ENCODE measurements at places on chromosomes 7 and 10.

GRCh38 chr7:128405471-128406313, 4.1 kb downstream of the IMPDH1 start:
- no peak for DNase-seq

- DNase-seq, result no peak
These were observed 114.1 kb downstream of the ABCA13 start for GRCh38 chr7:48285373-48285772.

- no peak for DNase-seq
These were observed 34.6 kb upstream of the GLCCI1 start for GRCh38 chr7:7933915-7934526.

- no peak for DNase-seq
These were observed 106.3 kb downstream of the WNT2 start for GRCh38 chr7:117216436-117217069.

DNA sequence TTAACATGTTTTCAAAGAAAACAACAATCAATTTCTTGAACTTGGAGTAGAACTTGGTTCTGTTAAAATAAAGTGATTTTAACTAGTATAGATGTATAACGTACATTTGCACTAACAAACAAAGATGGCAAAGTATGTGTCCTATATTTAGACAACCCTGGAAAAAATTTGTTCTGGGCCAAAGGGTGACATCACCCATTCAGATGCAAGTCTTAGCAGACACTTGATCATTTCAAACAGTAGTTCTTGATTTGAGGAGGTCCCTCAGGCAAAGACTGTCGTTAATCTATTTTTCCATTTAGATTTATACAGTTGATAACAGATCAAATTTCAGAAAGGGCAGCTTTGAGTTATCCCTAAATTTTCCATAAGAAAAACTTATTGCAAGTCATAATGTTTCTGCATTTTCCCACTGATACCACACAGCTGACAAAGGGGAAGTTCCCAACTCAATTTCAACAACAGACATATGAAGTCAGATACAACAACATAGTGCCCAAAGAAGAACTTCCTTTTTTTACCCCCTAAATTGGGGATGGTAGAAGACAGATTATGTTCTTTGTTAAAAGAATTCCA, 5.2 kb downstream of the NMT2 start:
- no peak for DNase-seq

DNA sequence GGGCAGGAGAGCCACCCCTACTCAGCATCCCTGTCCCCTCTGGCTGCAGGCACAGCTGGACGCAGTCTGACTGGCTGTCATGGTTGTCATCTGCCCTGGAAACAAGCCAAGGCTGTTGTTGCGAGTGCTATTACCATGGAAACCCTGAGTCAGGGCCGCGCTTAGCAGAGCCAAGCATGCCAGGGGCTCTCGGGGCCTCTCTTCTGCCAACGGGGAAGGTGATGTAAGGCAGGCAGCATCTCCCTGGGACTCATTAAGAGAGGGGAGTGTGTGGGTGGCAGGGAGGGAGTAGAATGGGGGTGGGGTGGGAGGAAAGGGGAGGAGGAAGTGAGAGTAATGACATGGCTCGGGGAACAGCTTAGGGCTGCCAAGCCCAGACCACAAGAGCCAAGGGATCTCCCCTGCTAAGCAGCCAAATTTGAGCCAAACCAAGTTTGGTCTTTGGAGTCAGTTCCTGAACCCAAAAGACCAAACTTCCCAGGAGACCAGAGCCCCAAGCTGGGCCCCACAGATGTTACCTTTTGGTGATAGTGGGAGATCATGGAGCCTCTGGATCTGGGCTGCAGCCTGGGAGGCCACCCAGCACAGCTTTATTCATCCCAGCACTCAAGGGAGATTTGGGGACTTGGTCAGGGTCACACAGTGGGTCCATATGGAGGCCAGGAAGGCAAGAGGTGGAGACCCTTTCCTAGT, 67.6 kb downstream of the TMEM130 start:
- peak; percentile 18 for DNase-seq

DNA sequence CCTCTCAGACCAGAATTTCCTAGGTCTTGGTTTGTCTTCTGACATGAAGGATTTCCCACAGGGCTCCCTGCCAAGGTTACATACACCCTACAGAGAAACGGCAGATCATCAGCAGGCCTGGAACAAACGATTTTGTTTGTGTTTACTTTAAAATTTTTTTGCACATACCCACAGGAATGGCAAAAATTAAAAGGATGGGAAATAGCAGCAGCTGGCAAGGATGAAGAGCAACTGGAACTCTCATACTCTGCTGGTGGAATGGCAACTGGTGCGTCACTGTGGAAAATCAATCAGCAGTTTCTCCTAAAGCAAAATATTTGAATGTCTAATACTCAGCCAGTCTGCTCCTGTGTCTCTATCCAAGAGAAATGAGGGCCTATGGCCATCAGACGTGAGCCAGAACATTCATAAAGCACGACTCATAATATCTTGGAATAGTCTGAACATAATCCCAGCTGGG, 6.5 kb downstream of the BAIAP2L1 start:
- no peak for DNase-seq

DNA sequence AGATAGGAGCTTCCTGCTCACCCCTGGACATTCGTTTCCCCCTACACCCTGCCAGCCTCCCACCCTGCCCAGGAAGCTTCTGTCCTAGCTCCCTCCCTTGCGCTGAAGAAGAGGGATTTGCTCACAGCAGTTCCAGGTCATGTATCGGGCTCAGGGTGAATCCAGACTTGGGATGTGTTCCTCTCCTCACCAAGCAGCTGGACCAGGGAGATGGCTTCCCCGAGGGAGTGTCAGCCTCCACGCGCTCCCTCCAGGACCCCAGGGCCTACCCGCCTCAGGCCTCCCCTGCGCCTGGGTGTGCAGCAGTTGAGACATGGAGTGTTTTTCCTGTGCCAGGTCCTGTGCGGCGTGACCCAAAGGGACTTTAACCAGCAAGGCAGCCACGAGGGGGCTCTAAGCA, 435.6 kb upstream of the FOXK1 start:
- peak; percentile 21 for DNase-seq

- peak; percentile 91 for DNase-seq
These were observed 40.3 kb downstream of the YKT6 start for GRCh38 chr7:44240983-44241510.

GRCh38 chr7:55589905-55590304, 17.6 kb upstream of the VOPP1 start:
- no peak for DNase-seq

DNA sequence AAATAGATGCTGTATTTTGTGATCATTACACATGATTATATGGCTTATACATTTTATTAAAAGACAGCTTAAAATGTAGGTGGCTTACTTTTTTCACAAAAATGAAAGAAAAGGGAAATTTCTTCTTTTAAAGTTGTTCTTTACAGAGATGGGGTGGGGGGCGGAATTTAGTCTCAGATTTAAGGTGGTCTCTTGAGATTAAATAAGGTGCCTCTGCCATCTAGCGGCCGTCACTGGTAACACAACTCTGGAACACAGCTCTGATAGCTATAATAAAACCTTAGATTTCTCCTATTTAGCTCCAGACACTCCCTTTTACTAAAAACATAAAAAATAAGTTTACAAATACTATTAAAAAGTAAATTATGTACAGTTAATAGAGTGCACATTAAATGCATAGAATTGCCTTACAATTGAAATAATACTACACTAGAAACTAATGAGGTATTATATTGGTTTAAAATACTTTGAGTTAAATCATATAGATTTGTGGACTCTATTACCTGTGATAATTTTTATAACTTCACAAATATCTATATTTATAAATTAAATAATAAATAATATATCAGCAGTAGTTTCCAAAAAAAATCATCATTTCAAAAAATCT, 210.9 kb downstream of the DGKB start:
- peak; percentile 31 for DNase-seq

- no peak for DNase-seq
These were observed 28.7 kb downstream of the CFAP46 start for GRCh38 chr10:132913559-132914115.

- DNase-seq, result peak; percentile 92
These were observed 621 bp upstream of the FAM13C start for GRCh38 chr10:59362959-59363381.

DNA sequence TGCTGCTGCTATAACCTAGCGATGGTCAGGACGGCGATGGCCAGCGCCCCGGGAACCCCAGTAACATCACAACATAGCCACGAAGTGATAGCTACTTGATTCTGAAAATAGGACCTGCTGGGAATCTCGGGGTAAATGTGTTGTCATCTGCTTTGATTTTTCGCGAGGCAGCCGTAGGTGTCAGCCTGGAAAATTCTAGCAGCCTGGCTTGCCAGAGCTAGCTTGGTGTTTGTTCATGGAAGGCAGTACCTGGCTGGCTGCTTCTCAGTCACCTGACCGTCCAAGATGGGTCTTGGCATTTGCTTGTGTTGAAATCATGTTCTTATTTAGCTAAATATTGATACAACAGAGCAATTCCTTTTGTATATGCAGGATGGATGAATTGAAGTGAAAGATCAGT, 82.4 kb upstream of the BTBD16 start:
- no peak for DNase-seq
